ENCODE measurements at places on chromosomes 13 and 19.

DNA sequence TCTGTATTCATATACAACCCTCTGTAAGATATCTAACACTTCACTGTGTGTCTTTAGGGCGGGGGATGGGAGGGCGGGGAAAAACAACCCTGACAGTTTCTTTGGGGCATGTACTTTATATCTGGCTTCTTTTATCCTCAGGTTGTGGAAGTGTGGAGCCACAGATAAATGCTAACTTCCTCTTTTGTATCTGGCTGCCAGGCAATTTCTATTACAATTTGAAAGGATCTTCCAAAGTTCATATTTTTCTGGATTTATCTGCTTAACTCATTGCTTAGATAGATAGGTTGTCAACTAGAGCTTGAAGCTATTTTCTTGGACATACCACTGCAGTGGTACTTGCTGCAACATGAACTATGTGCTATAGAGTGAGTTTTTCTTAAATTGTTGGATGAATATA is 393.0 kb downstream of the LMO7 start:
- peaks cover 3% of the 10 kb centered on the region for H3K4me1 ChIP-seq
- DNase-seq = no peak
- no peaks in the 10 kb centered on the region for H3K27me3 ChIP-seq

- no peak for DNase-seq
- H3K27ac ChIP-seq = no peak overlapping the region
- no peak overlapping the region for H3K4me3 ChIP-seq
- H3K27me3 ChIP-seq = no peaks in the 10 kb centered on the region
- H3K36me3 ChIP-seq = no peaks in the 10 kb centered on the region
Measured at GRCh38 chr13:23202383-23202782, 21.6 kb downstream of the SGCG start.

GRCh38 chr19:52923778-52924593 is 758 bp upstream of the ZNF888 start:
- peaks cover 15% of the 10 kb centered on the region for H3K4me1 ChIP-seq
- peak overlapping the region; percentile 81 for H3K27ac ChIP-seq

- H3K36me3 ChIP-seq = no peaks in the 10 kb centered on the region
- no peak overlapping the region for H3K27ac ChIP-seq
- H3K4me3 ChIP-seq = no peak overlapping the region
- no peaks in the 10 kb centered on the region for H3K27me3 ChIP-seq
- DNase-seq = no peak
- H3K4me1 ChIP-seq = no peaks in the 10 kb centered on the region
Measured at GRCh38 chr19:41589371-41589770, 13.4 kb downstream of the CEACAM21 start.

DNA sequence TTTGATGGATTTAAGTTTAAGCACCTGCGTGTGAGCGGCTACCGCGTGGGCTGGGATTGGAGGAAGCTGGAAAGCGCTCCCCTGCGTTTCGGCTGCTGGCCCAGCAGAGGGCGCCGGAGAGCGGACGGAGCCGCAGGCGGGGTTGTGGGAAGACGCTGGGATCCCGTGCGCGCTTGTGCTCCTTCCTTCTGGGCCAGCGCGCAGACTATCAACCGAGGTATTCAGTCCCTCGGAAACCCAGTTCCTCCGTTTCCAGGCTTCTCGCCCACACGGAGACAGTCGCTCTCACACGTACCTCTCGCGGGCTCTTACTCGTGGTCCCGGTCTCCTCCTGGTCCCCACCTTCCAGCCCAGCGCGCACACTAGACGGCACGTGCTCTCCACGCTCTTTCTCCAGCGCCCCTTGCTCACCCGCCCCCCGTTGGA is 28.8 kb downstream of the EPN1 start:
- DNase-seq = no peak
- no peak overlapping the region for H3K4me3 ChIP-seq
- no peaks in the 10 kb centered on the region for H3K4me1 ChIP-seq
- no peak overlapping the region for H3K27ac ChIP-seq

GRCh38 chr19:12990853-12991252 is 4.4 kb upstream of the NFIX start:
- no peak for DNase-seq
- no peaks in the 10 kb centered on the region for H3K4me1 ChIP-seq
- no peaks in the 10 kb centered on the region for H3K36me3 ChIP-seq
- no peak overlapping the region for H3K27ac ChIP-seq

- no peak overlapping the region for H3K4me3 ChIP-seq
- H3K27ac ChIP-seq = peak overlapping the region; percentile 82
- H3K27me3 ChIP-seq = no peaks in the 10 kb centered on the region
- DNase-seq = no peak
- peaks cover 30% of the 10 kb centered on the region for H3K36me3 ChIP-seq
Measured at GRCh38 chr19:14561249-14561648, 10.6 kb downstream of the NDUFB7 start.

GRCh38 chr13:49044008-49044407 is 68.3 kb downstream of the FNDC3A start:
- no peak overlapping the region for H3K4me3 ChIP-seq
- DNase-seq = no peak
- no peak overlapping the region for H3K27ac ChIP-seq
- no peaks in the 10 kb centered on the region for H3K27me3 ChIP-seq
- no peaks in the 10 kb centered on the region for H3K36me3 ChIP-seq

GRCh38 chr13:109440320-109440719 is 346.1 kb downstream of the IRS2 start:
- no peak overlapping the region for H3K4me3 ChIP-seq
- no peak for DNase-seq
- H3K4me1 ChIP-seq = peaks cover 18% of the 10 kb centered on the region
- H3K27me3 ChIP-seq = no peaks in the 10 kb centered on the region

DNA sequence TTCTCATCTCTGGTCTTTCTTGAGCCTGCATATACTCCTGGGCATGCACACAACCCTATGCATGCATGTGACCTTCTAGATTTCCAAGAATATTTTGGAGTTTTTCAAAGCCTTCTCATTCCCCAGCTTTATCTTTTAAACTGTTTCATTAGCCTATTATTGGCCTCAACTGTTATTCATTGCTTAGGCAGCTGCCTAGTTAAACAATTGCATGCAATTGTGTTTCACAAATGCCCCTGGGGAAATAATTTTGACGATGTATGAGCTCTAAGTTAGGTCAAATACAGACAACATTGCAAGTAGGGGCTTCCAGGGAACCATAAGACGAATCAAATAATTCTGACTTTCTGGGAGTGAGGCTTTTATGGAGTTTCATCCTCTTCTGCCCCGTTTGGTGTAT is 2.3 kb upstream of the UPK1A start:
- no peaks in the 10 kb centered on the region for H3K4me1 ChIP-seq
- DNase-seq = no peak
- no peak overlapping the region for H3K4me3 ChIP-seq
- no peak overlapping the region for H3K27ac ChIP-seq
- H3K36me3 ChIP-seq = peaks cover 24% of the 10 kb centered on the region
- H3K27me3 ChIP-seq = no peaks in the 10 kb centered on the region

GRCh38 chr13:110869805-110870706 is 44.8 kb downstream of the ANKRD10 start:
- peak; percentile 99 for DNase-seq
- no peaks in the 10 kb centered on the region for H3K27me3 ChIP-seq
- H3K36me3 ChIP-seq = no peaks in the 10 kb centered on the region
- H3K4me1 ChIP-seq = peaks cover 19% of the 10 kb centered on the region
- H3K27ac ChIP-seq = peak overlapping the region; percentile 46
- H3K4me3 ChIP-seq = peak overlapping the region; percentile 6

DNA sequence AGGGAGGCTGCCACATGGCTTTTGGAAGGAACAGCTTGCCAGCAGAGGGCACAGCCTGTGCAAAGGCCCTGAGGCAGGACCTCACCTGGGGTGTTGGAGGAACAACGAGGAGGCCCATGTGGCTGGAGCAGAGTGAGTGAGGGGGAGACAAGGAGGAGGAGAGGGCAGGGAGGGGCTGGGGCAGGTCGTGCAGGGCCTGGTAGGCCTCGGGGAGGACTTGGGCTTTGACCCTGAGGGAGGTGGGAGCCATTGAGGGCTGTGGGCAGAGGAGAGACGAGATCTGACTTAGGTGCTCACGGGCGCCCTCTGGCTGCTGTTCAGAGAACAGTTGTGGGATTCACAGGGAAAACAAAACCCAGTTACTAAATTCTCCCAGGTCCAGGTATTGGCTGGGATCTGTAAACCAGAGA is 25.2 kb downstream of the ZNRF4 start:
- H3K36me3 ChIP-seq = no peaks in the 10 kb centered on the region
- no peak overlapping the region for H3K4me3 ChIP-seq
- DNase-seq = no peak

- H3K36me3 ChIP-seq = no peaks in the 10 kb centered on the region
- H3K27me3 ChIP-seq = no peaks in the 10 kb centered on the region
- no peak overlapping the region for H3K27ac ChIP-seq
- H3K4me1 ChIP-seq = no peaks in the 10 kb centered on the region
Measured at GRCh38 chr13:74687442-74688182, 553.4 kb upstream of the KLF12 start.

GRCh38 chr13:42815681-42816080 is 34.3 kb downstream of the FAM216B start:
- peaks cover 13% of the 10 kb centered on the region for H3K4me1 ChIP-seq
- H3K36me3 ChIP-seq = no peaks in the 10 kb centered on the region

DNA sequence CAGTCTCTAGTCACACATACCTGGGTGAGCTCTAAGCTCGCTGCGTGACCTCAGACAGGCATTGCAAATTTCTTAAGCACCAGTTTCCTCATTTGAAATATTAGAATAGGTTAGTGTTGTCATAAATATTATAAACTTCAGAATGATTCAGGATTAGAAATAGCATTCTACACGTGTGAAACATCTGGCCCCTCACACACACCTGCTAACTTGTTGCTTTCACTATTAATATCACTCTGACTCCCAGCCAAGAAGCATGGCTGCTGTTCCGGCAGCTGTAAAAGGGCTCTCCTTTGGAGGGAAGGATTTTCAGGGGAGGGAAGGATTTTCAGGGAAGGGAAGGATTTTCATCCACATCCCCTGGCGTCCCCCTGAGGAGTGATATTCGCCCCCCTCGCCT is 161.3 kb upstream of the GPR12 start:
- no peaks in the 10 kb centered on the region for H3K4me1 ChIP-seq
- no peaks in the 10 kb centered on the region for H3K27me3 ChIP-seq
- no peak for DNase-seq
- H3K27ac ChIP-seq = no peak overlapping the region

DNA sequence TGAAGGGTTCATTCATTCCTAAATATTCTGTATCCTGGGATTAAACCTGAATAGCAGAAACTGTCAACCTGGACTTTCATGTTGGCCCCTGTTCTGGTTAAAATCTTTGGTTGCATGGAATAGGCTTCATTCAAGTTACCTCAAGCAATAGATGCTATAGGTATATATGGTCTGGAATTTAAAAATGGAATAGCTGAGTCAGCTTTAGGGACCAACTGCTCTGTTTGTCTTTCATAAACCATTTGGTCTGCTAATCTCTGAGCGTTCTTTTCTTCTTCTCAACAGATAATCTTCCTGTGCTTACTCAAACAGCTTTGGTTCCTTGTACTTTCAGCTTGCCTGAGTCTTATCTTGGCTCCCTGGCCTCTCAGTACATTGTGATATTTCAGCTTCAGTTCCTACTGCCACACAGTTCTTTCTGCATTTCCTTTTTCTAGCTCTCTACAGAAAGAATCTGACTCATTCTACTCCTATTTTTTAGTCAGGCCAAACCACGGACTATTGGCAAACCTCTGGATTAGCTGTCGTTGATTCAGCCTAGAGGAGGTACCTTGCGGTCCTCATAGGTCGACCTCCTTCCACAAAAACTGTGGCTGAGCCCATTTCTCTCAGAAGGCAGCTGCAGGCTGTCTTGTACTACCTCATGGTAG is 35.9 kb upstream of the MAB21L1 start:
- DNase-seq = no peak
- H3K27ac ChIP-seq = peak overlapping the region; percentile 44
- no peaks in the 10 kb centered on the region for H3K27me3 ChIP-seq
- H3K36me3 ChIP-seq = no peaks in the 10 kb centered on the region
- no peak overlapping the region for H3K4me3 ChIP-seq
- H3K4me1 ChIP-seq = peaks cover 12% of the 10 kb centered on the region

DNA sequence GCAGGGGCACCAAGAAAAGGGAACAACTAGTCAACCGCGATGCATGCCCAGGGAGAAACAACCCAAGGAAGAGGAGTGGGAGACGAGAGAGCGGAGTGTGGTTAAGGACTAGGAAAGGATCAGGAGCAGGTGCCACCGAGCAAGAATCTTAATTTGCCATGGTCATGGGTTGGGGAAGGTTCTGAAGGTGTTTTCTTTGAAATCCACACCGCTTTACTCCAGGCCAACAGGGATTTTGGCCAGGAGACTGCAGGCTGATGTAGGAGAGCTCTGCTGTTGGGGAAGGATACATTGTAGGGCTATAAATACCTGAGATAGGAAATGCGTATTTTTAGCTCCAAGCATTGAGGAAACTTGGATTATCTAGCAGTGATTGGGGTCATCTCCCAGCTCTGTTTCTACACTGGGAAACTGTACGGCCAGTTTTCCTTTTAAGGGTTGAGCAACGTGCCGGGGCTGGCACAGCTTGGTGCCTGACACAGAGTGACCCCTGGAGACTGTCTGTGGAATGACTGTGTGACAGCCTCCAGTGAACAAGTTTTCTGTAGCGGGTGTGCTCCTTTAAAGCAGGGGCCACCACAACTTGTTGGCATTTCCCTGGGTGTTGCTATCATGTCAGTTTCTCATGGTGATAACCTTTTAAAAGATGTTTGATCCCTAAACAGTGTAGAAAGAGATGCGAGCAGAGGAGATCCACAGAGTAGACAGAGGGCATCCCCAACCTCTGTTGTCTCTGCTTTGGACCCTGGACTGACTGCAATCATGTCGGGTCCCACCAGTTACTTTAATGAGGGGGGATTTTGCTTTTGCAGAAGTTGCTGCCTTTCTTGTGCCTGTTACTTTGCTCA is 34.3 kb downstream of the ZNF536 start:
- no peaks in the 10 kb centered on the region for H3K4me1 ChIP-seq
- no peak for DNase-seq
- no peak overlapping the region for H3K27ac ChIP-seq
- no peak overlapping the region for H3K4me3 ChIP-seq
- peaks cover 3% of the 10 kb centered on the region for H3K27me3 ChIP-seq

DNA sequence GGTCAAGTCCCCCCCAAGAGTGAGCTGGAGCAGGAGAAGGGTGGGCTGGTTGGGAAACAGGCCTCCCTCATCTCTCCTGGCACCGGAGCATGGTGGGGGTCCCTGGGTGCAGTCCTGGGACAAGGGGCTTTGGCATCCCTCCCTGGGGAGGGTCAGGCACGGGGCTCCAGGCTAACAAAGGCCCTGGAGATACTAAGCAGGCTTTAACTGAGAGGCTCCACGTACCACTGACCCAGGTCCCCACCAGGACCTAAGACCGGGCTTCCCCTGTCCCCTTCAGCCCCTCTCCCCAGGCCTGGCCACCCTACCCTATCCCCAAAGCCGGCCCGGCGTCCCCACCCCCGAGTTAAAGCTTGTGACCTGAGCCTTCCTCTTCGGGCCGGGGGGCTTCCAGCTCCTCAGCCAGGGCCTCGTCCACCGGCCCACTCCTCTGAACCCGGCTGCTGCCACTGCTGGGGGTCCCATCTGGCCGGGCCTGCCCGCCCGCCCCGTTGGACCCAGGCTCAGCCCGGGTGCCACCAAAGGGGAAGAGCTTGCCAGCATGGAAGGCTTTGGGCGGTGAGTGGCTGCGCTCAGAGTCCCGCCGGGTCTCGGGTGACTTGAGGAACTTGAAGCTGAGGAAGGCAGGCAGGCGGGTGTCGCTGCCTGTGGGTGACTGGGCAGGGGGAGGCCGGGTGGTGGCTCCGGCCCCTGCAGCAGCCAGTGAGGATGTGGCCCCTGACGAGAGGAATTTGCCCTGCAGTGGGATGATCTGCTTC is 10.1 kb downstream of the ANO8 start:
- H3K36me3 ChIP-seq = peaks cover 19% of the 10 kb centered on the region
- peaks cover 13% of the 10 kb centered on the region for H3K4me1 ChIP-seq
- H3K27me3 ChIP-seq = no peaks in the 10 kb centered on the region
- no peak overlapping the region for H3K27ac ChIP-seq
- H3K4me3 ChIP-seq = no peak overlapping the region

Measured in RWPE2 (cell line).